ENCODE measurements at places on chromosomes 6 and 20.

DNA sequence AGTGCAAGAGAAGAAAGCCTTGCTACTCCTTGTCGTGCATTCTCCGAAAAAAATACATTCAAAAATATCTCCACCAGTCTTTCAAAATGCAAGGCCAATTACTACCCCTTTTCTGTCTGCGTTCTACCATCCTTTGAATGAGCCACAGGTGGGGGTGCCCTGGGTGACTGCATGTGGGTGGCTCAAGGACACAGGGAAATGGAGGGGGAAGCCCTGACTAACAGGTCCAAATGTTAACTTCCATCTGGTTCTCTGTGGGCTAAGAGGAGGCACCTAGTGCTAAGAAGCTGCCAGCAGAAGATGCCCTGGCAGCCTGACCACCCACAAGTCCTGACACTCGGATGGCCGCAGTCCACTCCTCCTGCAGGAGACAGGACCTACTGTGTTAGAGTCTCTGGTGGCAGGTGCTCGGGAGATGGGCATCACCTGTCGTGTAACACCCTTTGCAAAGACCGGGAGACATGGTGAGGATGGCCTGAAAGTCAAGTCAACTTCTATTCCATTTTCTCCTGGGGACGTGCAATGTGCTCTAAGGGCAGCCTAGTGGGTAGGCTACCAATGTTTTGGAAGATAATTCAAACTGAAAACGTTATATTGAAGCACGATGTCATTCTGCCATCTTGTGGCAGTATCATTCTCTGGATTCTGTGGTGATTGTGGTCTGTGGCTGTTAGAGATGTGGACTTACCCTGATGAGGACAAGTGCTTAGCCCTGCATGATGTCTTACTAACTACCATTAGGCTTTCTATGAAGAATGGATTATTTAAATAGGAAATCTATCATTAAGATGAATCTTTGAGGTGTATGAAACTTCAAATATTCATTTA lies 27.4 kb upstream of the IGF2R start:
- peak; percentile 82 for DNase-seq

DNA sequence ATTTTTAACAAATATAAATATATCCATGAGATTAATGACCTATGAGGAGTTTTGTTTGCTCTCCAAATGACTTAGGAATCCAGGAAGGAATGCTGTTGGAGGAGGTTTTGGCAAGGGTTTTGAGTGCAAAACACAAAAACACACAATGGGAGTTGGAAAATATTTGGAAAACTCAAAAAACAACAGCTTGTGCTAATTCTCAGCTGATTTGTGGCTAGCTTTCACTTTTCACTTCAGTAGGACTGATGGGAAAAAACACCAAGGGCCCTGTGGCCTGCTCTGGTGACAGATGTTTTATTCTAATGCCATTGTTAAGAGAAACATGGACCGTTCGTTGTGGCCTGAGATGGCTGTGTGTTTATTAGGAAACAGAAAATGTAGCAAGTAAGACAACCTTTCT lies 113.9 kb downstream of the ALDH8A1 start:
- DNase-seq = no peak

GRCh38 chr6:65938000-65938399 lies 231.0 kb upstream of the EYS start:
- no peak for DNase-seq

GRCh38 chr6:71088166-71088565 lies 131.3 kb upstream of the B3GAT2 start:
- DNase-seq = no peak

- no peak for DNase-seq
Observed at GRCh38 chr6:138977242-138977641, 10.8 kb downstream of the REPS1 start.

DNA sequence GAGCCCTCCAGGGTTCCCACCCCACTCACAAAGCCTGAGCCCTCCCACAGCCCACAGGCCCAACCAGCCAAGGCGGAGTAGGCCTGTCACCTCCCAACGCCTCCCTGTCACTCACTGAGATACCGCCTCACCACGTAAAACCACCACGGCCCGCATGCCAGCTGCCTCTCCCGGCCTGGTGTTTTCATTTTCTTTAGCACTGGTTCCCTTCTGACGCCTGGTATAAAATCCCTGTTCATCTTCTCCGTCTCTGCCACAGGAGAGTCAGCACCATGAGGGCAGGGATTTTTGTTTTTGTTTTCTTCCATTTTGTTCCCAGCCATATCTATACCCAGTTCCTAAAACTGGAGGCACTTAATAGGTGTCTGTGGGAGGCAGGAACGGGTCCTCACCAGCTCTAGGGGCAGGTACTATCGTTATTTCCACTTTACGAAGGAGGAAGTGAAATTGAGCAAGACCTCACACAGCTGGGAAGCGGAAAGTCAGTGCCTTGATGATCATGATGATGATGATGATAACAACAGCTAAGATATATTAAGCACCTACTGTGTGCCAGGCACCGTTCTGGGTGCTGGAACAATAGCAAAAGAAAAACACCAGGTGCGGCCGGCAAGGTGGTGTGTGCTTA lies 58.6 kb downstream of the SNAI1 start:
- DNase-seq = no peak

DNA sequence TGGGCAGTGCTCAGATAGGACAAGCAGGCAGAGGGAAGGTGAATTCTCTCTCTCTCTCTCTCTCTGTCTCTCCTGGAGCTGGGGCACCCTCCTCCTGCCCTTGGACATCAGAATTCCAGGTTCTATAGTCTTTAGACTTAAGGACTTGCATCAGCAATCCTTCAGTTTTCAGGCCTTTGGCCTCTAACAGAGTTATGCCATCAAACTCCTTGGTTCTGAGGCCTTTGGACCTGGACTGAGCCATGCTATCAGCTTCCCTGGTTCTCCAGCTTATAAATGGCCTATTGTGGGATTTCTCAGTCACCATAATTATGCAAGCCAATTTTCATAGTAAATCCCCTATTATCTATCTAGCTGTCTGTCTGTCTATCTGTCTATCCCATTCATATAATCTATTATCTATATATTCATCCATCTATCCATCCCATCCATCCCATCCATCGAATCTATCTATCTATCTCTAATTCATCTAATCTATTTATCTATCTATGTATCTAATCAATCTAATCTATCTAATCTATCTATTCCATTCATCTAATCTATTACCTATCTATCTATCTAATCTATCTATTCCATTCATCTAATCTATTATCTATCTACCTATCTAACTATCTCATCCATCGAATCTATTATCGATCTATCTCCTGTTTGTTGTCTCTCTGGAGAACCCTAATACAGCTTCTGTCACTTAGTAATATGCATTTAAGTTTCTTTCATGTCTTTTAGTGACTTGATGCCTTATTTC lies 48.2 kb upstream of the HIVEP1 start:
- no peak for DNase-seq

GRCh38 chr20:57879779-57880570 lies 170.2 kb upstream of the PMEPA1 start:
- DNase-seq = no peak

DNA sequence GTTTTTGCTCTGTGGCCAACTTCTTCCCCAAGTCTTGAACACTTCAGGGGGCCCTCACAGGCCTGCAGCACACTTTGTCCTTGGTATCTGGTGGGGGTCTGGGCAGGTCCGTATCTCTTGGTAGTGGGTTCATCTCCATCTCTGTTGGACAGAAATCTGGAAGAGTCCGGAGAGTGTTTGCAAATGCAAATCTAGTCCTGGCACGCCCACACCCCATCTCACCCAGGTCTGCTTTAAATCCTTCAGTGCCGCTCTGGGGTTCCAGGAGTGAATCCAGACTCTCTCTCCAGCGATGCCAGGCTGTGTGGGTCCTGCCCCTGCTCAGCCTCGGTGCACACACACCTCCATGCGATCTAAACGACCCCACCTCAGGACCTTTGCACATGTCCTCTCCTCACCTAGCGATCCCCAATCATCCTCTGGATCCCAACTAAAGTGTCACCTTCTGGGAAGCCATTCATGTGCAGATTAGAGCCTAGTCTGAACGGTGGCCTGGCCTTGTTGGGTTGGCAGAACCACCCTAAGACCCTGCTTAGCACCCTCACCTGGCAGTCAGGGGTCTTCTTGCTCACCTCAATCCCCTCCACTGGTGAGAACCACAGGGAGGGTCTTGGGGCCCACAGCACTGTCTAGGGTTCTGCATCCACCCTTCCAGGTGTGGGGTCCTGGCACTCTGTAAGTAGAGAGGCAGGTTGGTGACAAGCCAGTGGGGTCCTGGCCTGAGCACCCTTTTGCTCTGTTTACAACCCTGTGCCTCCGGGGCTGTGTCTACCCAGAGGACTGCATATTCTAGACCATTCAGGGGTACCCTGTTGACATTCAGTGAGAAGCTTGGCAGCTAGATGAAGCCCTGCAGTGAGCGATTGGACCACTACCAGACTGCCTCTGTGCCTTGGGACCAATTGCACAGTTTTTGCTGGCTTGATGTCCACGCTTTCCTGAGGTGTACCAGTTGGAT lies 100.8 kb downstream of the SYCP2 start:
- no peak for DNase-seq

DNA sequence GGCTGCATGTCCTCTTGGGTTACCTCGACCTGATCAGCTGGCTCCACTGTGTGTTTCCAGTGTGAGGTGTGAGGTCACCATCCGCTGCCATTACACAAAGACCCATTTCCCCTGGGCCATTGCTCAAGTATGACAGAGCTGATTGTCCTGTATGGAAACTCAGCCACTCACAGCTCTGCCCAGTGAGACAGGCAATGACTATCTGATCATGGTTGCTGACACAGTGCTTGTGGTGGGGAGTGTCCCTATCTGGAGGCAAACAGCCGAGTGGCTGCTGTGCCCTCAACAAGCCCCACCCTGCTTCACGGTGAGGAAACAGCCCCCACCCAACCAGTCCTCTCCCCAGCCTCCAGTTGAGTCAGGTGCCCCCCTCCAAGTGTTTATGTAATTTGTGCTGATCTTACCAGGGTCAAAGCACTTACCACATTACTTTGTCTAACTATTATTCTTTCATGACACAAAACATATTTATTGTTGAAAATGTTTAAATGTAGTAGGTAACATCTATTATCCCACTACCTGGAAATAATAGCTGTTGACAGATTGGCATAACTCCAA lies 11.7 kb upstream of the MAPK13 start:
- DNase-seq = peak; percentile 89

GRCh38 chr20:33437141-33437911 lies 6.2 kb downstream of the SNTA1 start:
- no peak for DNase-seq

DNA sequence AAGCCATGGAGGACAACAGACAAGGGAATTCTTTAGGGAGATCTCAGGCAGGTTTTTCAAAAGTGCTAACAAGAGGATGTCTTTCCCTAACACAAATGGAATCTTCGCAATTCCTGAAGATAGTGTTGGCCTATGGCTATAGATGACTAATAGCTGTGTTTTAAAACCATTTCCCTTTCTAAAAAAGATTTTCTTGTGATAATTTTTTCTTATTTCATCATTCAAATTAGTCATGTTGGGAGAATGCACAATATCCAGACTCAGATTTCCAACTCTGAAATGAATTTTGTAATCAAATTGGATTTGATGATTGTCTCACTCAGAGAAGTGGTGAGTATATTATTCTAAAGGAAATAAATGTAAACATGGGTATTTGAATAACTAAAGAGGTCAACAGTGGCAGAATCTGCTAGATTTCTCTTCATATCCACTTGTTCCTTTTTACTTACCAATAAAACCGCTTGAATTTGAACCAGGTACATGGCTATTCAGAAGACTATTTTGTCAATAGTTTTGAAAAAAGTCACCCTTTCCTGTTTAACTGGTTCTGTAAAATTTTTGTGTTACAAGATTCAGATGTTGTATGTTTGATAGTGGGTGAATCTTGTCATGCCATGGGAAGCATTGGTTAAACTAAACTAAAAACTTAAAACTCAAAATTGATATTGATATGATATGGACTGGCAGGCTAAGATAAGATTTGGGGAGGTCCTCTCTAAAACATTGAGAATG lies 1223.7 kb upstream of the EYS start:
- DNase-seq = no peak

DNA sequence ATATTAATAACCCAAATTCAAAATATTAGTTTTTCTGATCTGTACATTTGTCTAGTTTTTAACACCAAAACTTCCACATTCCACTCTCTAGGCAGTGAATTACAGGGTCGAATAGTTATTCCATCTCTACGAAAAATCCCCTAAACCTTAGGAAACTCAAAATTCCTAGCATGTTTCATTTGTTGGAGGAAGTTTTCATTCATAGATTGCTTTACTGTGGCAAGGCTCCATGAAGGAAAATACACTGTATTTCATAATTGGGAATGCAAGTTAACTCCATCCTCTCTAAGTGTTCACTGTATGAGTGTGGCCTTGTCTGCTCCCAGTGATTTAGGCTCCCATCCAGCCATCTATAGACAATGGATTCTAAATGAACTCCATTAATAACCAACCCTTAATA lies 296.1 kb downstream of the TENT5A start:
- DNase-seq = no peak

GRCh38 chr20:47127999-47128398 lies 228.5 kb downstream of the ZMYND8 start:
- no peak for DNase-seq

DNA sequence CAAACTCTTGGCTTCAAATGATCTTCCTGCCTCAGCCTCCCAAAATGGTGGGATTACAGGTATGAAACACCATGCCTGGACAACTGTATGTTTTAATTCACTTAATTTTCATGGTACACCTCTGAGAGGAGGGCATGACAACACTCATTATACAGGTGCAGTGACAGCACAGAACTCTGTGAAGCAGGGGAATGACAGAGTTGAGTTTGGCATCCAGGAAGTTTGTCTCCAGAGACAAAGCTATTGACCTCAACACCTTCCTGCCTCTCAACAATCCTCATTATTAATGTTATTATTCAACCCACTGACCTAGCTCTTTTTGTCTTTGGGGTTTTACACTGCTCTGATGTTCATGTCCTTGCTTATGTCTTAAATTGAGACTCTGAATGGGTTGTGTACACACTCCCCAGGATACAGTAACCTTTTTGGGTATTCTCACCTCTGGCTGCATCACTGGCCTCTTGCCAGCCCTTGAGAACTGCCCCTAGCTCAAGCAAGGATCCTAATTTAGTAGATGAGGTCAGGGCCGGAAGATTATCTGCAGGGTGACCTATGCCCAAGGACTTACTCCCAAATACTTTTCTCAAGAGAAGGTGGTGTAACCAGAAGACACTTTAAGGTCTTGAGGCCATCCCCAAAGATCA lies 13.0 kb upstream of the IER3 start:
- no peak for DNase-seq

DNA sequence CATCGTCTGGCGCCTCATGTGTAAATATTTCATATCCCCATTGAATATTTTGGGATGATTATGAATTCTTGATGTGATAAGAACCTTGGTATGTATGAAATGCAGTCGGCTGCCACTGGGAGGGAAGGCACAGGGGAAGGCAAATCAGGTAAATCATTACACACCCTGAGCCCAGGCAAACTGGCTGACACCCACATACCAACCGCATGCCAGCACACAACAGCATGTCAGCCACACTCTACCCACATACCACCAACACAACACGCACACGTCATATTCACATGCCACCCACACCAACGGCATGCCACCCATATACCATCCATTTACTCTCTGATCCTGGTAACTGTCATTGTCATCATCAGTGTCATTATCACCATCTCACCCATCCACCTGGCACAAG lies 28.3 kb upstream of the MDGA1 start:
- DNase-seq = no peak

GRCh38 chr6:48813836-48814235 lies 649.2 kb downstream of the MMUT start:
- DNase-seq = no peak
